Stimulated activated CD4-positive, alpha-beta T cell treated with anti-CD3 and anti-CD28 coated beads, Interleukin-4, amount 100 ng/mL, for 24 hours (primary cell): ENCODE measurements at places on chromosomes 11 and 22.

- DNase-seq: no peak
Measured at GRCh38 chr22:19631899-19632667, 82.2 kb upstream of the SEPTIN5 start.

- no peak for DNase-seq
Measured at GRCh38 chr11:95135155-95135554, 45.5 kb downstream of the ENDOD1 start.

DNA sequence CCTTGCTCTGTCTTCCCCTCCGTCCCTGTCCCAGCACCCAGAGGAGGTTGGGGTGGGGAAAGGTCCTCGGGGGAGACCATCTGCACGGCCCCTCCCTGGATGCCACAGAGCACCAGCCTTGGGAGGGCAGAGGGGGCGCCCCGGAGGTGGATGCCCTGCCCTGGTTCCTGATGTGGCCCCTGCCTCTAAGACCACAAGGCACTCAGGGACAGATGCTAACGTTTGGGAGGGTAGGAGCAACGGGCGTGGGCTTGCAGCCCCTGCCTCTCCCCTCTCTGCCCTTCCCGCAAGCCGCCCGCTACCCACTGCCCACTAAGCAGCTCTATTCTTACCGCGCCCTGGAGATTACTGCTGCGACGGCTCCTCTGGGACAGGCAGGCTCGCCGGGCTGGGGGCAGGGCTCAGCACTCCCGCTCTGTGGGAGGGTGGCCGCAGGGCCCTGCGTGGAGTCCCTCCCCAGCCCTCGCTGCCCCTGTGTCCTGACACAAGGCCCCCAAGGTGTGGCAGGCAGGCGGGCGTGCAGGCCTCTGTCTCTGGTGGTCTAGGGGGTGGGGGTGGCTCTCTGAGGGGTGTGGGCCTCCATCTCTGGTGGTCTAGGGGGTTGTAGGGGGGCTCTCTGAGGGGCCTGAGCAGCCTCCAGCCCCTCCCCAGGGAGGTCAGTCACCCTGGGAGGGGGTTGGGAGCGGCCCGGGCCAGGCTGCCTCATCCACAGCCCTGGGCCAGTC lies 14.9 kb downstream of the BRSK2 start:
- no peak for DNase-seq

DNA sequence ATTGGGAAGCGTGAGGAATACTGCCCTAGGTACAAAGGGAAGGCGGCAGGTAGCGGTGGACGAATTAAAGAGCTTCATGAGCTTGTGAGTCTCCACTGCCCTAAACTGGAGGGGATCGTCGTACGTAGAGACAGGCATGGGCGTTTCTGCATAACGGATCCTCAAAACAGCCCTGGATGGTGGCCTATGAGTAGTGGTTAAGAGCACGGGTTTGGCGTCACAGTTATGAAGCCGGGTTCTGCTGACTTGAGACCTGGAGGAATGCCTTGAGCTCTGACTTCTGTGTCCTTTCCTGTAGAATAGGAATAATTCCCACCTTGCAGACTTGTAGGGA lies 335 bp downstream of the TMEM138 start:
- DNase-seq: peak; percentile 43

GRCh38 chr11:19742588-19743292 lies 30.1 kb downstream of the NAV2 start:
- peak; percentile 68 for DNase-seq

- DNase-seq: no peak
Measured at GRCh38 chr22:26273011-26273675, 103.9 kb downstream of the SEZ6L start.

DNA sequence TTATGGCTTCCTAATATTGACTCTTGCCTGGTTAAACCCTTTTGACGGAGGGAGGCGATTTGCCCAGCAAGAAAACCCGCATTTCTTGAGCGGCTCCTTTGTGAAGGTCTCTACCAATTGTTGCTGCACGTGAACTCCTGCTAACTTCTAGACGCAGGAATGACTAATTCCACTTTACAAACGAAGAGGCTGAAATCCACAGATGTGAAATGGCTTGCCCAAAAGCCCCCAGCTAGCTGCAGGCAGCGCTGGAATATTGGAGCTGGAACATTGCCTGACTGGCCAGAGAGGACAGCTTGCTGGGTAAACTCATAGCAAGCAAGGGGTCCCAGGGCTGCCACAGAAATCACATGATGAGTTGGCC lies 542 bp downstream of the GCAT start:
- no peak for DNase-seq

- DNase-seq: no peak
Measured at GRCh38 chr22:31229402-31230079, 17.4 kb downstream of the LIMK2 start.

DNA sequence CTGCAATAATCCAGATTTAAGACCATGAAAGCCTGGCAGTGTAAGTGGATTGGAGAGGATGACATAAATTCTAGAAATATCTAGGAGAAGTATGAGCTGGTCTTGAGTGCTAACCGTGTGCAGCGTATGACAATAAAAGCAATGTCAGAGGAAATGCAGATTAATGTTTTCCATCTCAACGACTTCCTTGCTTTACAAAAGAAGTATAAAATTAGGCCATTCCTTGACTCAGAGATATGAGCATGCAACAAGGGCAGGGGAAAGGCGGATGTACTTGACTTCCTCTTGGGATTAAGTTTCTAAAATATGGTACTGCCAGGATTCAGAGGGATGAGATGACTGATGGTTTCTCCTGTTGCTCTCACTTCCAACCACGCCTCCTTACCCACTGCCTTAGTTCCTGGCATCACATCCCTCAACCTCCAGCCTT lies 32.3 kb downstream of the ADAMTS15 start:
- no peak for DNase-seq

- no peak for DNase-seq
Measured at GRCh38 chr11:29959488-29959887, 57.3 kb downstream of the KCNA4 start.

GRCh38 chr22:41478473-41478872 lies 9.6 kb downstream of the ACO2 start:
- no peak for DNase-seq

- DNase-seq: no peak
Measured at GRCh38 chr11:92083123-92083522, 141.5 kb upstream of the FAT3 start.

DNA sequence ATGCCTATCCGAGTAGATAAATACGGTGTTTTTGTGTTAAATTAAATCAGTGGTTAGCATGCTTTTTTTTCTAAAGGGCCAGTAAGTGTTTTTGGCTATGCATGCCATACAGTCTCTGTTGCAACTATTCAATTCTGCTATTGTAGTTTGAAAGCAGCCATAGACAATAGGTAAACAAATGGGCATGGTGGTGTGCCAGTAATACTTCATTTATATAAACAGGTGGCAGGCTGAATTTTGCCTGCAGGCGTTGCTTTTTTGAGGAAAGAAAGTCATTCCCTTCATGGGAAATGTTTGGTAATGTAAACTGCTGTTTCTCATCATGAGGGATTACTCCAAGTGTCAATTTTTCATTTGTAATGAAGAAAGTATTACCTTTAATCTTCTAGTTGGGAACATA lies 106.5 kb downstream of the TMEM135 start:
- DNase-seq: no peak

DNA sequence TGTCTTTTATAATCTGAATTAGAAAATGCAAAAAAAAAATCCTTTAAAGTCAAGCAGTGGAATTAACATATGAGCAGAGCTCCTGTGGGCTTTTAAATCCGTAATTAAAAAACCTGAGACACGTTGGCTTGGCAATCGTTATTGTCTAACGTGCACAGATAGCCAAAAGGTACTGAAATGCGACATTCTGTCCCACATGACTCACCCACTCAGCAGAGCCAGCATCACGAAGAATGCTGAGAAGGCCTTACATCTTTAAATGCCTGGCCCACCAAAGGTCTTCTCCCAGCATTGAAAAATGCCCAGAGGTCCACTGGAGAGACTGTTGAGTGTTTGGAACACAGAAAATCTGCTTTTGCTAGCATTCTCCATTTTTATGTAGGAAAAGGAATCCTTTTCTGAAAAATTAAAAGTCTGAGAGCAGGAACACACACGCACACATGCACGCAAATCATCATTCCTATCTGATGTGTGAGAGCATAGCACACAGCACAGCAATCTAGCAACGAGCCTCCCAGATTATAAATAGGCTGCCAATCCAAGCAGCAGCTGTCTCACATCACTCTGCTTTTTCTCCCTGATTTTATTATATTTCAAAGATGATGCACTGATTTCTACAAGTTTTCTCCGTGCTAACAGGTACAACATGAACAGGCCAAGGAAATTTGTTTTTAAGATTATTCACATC lies 94.5 kb downstream of the PHF21A start:
- no peak for DNase-seq

GRCh38 chr22:47206164-47206563 lies 443.7 kb downstream of the TBC1D22A start:
- no peak for DNase-seq

DNA sequence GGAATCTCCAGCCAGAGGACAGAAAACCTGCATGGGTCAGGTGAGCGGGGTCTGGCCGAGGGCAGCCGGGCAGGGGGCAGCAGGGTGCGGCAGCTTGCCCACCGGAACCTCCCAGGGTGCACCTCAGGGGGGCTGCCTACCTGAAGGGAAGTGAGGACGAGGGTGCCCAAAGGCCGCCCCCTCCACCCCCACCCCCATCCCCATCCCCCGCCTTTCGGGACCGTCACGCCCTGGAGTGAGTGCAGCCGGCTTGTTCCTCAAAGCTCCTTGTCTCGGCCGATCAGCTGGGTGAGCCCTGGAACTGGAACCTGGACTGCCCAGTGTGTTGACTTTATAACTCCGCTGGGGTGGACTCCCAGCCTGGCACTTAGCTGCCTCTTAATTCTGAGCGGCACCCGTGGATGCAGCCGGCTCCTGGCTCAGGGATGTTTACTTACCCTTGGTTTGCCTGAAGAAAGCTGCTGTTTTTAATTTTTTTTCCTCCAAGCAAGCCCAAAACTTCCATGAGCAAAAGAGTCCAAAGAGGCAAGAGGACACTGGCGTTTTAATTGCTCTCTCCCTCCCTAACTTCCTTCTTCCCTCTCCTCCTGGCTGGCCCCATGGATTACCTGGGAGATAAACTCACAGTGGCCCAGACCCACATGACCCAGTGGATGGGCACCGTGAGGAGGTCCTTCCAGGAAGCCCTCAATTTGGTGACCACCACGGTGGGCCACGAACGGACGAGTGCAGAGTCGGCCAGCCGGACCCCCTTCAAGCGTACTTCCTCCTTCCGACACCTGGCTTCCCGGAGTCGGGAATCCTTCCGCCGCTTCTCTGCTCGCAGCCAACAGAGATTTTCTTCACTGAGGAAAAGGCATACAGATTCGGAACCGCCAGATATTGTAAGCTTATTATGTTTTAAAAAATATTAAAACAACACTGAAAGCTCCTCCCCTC lies 87.8 kb upstream of the CRYBB3 start:
- no peak for DNase-seq

GRCh38 chr11:45145379-45146071 lies 914 bp upstream of the PRDM11 start:
- no peak for DNase-seq

GRCh38 chr11:70000228-70000627 lies 77.9 kb upstream of the ANO1 start:
- no peak for DNase-seq

DNA sequence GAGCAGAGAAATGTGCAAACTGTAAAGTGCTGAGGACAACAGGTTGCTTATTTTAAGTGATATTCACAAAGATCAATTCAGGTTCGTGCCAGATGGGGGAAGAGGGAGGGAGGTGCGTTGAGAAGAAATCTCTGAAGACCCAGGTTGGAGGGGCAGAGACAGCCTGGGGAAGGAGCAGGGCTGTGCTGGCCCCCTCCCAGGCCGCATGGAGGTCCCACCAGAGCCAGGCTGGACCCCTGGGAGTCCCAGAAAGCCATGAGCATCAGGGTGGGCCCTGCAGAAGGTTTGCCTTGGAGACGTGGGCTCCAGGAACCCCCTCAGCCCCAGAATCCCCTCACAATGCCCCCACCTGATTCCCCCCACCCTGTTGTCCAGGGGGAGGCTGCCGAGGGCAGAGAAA lies 47.4 kb downstream of the IGLL1 start:
- no peak for DNase-seq

GRCh38 chr11:73423506-73423905 lies 47.3 kb downstream of the RELT start:
- DNase-seq: no peak

GRCh38 chr11:80297858-80298632 lies 857.2 kb upstream of the TENM4 start:
- no peak for DNase-seq

GRCh38 chr22:38213319-38213989 lies 11.7 kb downstream of the MAFF start:
- no peak for DNase-seq

DNA sequence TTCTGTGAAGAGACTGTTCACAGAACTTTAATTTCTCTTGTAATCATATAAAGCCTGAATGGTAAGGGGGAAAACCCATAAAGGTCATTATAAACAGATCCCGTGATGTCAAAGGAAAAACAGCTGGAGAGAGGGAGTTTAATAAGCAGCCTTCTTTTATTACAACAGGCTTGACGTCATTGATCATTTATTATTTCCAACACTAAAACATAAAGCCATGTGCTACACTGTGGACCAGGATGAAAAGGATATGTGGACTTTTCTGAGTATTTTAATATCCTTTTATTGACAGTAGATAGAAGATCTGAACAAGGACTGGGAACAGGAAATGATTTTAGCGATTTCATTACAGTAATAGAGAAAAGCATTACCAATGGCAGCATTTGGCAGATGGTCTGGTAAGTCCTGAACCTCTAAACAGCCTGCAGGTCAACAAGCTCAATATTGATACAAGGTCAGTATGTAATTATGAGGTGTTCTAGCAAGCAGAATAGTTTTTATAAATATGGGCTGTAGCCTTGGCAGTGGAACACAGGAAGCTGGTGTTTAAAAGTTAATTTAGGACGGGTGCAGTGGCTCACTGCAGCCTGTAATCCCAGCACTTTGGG lies 25.1 kb upstream of the TPH1 start:
- no peak for DNase-seq

GRCh38 chr11:27770576-27770975 lies 70.3 kb upstream of the BDNF start:
- DNase-seq: no peak

- no peak for DNase-seq
Measured at GRCh38 chr22:46957521-46957920, 195.1 kb downstream of the TBC1D22A start.

GRCh38 chr11:19633276-19633675 lies 79.4 kb upstream of the NAV2 start:
- DNase-seq: no peak

DNA sequence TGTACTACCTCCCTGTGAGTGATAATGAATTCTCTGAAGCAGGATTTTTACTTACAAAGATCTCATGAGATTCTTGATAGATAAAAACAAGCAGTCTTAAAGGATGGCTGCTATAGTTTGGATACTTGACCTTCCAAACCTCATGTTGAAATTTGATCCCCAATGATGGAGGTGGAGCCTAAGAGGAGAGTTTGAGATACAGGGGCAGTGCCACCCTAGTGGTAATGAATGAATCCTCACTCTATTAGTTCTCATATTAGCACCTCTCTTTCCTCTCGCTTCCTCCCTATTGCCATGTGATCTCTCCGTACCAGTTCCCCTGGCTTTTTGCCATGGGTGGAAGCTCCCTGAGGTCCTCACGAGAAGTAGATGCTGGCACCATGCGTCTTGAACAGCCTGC lies 37.9 kb upstream of the OR8B8 start:
- DNase-seq: no peak

GRCh38 chr11:911031-911889 lies 650 bp upstream of the CHID1 start:
- peak; percentile 51 for DNase-seq

- DNase-seq: no peak
Measured at GRCh38 chr22:23698094-23698493, 7.3 kb downstream of the RGL4 start.

GRCh38 chr11:74465291-74465708 lies 2.0 kb downstream of the KCNE3 start:
- no peak for DNase-seq
